ENCODE measurements at places on chromosomes 6 and 20. TPM values are rescaled to one million over a fixed set of nuclear protein-coding genes. Genes with fewer than 3 reads are reported as not detected.

EYA2 gene
- total RNA-seq = not detected

SYTL3 gene
- 163 TPM for total RNA-seq

OGFRL1 gene
- total RNA-seq = 4.0 TPM

RAET1L gene
- total RNA-seq = not detected

DNA sequence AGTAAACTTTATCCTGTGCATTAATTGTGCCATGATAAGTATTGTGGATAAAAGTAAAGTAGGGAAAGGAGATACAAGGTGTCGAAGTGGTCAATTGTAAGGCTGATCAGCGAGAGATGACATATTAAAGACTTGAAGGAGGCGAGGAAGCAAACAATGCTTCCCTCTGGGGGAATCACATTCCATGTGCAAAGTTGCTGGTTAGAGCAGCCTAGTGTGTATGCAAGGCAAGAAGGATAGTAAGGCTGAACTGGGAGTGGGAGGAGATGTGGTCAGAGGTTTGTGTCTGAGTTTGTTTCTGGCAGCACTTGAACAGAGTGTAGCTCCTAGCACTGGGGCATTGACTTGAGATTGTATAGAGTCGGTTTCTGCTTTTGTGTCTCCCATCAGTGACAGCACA lies 122.9 kb downstream of the SLC35F1 start:
- no peak for DNase-seq
- peaks cover 9% of the 10 kb centered on the region for H3K27me3 ChIP-seq
- H3K36me3 ChIP-seq = no peaks in the 10 kb centered on the region
- H3K4me1 ChIP-seq = no peaks in the 10 kb centered on the region

- no peak overlapping the region for H3K27ac ChIP-seq
- peaks cover 12% of the 10 kb centered on the region for H3K4me1 ChIP-seq
- DNase-seq = no peak
- H3K36me3 ChIP-seq = no peaks in the 10 kb centered on the region
Measured at GRCh38 chr6:72954716-72955115, 270.6 kb downstream of the KHDC1L start.

- no peak overlapping the region for H3K4me3 ChIP-seq
- no peak overlapping the region for H3K27ac ChIP-seq
- H3K36me3 ChIP-seq = no peaks in the 10 kb centered on the region
- H3K4me1 ChIP-seq = peaks cover 14% of the 10 kb centered on the region
- DNase-seq = no peak
- H3K27me3 ChIP-seq = peaks cover 35% of the 10 kb centered on the region
Measured at GRCh38 chr6:112252571-112253497, 1.5 kb downstream of the LAMA4 start.

GRCh38 chr6:129472239-129472638 lies 237.7 kb downstream of the ARHGAP18 start:
- H3K27me3 ChIP-seq = no peaks in the 10 kb centered on the region
- H3K4me1 ChIP-seq = peaks cover 7% of the 10 kb centered on the region
- H3K36me3 ChIP-seq = no peaks in the 10 kb centered on the region
- H3K27ac ChIP-seq = no peak overlapping the region

DNA sequence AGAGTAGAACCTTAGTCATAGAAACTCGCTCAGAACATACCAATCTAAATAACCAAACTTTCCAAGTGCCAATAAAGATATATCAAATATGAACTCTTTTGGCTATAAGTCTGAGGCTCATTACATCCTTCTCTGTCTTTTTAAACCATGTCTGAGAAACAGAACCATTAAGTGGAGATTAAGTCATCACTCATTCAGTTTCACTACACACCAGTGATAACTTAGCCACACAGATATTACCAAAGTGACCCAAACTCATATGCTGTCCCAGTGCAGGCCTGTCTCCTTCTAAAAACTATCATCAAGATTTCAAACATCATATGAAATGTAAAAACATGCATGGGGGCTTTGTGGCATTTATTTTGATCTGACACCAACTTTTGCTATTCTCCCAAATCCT lies 12.0 kb downstream of the GCLC start:
- H3K27me3 ChIP-seq = no peaks in the 10 kb centered on the region
- H3K36me3 ChIP-seq = no peaks in the 10 kb centered on the region
- DNase-seq = no peak
- H3K4me1 ChIP-seq = peaks cover 42% of the 10 kb centered on the region

DNA sequence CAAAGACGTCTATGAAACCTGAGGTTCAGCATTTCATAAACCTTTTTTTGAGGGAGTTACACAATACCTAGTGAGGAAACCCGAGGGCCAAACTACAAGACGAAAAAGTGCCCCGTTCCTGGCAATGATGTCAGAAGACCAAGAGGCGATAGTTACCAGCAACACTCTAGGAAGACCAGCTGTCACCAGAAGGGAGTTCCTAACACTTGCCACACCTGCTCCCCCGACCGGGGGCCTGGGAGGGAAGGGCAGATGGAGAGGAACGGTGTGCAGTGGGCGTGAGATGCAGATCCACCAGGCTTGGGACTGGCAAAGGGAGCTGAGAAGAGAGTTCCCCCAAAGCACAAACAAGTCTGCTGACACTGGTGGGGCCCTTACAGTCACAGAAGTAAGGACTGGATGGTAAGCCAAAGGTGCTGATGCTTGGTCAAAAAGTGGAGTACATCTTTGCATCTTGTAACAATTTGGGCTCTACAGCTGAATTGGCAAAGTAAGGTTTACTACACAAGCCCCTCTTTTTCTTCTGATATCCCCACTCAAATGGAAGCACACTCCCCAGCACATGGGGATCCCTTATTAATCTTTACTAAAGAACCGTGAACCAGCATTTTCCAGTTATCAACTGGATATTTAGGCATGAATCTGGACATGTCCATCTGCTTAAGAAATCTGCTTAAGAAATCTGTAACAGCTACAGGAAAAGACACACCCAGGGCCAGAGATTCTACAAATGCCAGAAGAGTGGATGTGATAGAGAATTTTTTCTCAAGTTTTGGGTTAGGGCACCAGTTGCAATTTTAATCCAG lies 38.5 kb downstream of the PANK2 start:
- H3K27me3 ChIP-seq = no peaks in the 10 kb centered on the region
- no peak for DNase-seq
- peaks cover 49% of the 10 kb centered on the region for H3K4me1 ChIP-seq
- peak overlapping the region; percentile 44 for H3K27ac ChIP-seq
- peaks cover 35% of the 10 kb centered on the region for H3K36me3 ChIP-seq
- H3K4me3 ChIP-seq = no peak overlapping the region

- no peaks in the 10 kb centered on the region for H3K27me3 ChIP-seq
- no peak overlapping the region for H3K27ac ChIP-seq
- H3K36me3 ChIP-seq = peaks cover 13% of the 10 kb centered on the region
- no peak for DNase-seq
- no peak overlapping the region for H3K4me3 ChIP-seq
Measured at GRCh38 chr6:7202950-7203349, 95.2 kb downstream of the RREB1 start.

DNA sequence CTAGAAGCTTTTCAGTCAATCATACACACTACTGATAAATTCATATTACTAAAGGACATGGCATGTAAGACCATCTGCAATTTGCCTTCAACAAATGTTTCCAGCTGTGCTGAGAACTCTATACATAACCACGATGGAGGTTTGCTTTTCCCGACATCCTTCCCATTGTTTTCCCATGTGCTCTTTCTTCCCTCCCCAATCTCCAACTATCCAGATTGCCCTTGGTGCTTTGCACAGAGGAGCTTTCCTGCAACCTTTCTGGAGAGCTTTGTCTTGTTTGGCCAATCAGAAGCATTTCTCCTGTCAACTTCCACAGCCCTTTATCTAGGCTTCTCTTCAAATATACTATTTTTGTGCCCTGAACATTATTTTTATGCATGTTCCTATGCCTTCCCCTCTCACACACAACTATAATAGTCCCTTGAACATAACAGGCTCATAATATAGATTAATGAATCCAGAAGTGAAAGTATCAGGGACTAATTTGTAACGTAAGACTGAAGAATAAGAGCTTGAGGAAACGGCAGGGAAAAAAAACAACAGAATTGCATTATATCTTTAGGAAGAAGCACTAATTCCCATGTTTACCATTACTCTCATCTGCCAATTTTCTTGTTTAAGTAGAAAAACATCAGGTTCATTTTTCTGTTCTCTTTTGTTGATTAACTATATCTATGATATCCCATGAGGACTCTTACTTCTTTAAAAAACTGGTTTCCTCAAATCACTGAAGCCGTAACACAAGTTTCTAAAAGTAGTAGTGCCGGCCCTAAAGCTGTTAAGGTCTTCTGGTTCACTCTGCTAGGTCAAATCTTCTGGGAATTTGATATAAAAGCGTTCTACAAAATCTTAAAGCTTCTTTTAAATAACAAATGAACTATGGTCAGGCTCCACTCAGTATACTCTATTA lies 20.1 kb downstream of the SMLR1 start:
- H3K4me3 ChIP-seq = no peak overlapping the region
- no peak for DNase-seq
- no peak overlapping the region for H3K27ac ChIP-seq
- H3K4me1 ChIP-seq = peaks cover 3% of the 10 kb centered on the region
- no peaks in the 10 kb centered on the region for H3K36me3 ChIP-seq

DNA sequence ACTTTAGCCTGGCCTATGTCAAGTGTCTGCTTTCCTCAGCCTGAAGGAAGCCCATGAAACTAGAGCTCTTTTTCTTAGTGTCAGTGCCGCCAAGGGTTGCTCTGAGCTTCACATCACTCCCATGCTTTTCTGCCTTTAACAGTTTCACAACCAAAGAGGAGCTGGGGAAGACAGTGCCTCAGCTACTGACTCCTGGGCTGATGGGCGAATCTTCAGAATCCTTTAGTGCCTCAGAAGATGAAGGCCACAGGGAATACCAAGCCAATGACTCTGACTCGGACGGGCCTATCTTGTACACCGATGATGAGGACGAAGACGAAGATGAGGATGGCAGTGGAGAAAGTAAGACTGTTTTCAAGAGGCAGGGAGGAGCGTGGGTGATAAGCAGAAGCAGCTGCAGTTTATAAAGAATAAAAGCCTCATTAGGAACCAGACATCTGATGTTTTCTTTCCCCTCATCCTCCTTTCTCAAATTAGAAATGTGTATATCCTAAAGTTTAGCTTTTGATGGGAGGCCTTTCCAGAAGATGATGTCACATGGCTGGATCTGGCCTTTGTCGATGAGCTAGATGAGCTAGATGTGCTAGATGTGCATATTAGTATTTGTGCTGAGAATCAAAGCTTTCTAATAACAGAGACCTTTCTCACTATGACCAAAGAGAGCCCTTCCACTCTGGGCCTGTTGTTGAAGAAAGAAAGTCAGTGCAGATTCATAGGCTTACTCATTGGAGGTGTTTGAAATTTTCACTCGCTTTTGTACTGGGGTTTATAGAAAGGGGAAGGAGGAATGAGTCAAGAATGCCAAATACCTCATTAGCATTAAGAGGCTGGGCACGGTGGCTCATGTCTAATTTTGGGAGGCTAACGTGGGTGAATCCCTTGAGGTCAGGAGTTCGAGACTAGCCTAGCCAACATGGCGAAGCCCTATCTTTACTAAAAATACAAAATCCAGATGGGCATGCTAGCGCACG lies 70.7 kb upstream of the LTV1 start:
- peaks cover 3% of the 10 kb centered on the region for H3K4me1 ChIP-seq
- H3K36me3 ChIP-seq = peaks cover 16% of the 10 kb centered on the region
- peak overlapping the region; percentile 44 for H3K27ac ChIP-seq
- H3K4me3 ChIP-seq = no peak overlapping the region
- no peaks in the 10 kb centered on the region for H3K27me3 ChIP-seq
- no peak for DNase-seq

DNA sequence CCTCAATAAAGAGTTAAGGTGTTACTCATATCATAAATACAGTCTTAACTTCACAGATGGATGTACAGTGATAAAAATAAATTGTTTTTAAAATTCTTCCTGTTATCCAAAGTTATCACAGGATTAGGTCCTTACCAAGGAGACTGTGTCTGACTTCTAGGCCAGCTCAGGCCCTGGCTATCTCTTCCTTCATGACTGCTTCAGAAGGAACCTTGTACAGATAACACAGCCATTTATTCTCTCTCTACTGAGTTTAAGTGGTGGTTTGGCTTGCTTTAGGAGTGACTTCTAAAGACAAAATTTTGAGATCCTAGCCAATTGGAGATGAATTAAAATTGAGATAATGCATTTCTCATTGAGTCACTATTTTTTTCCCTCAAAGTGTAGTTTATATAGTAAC lies 40.8 kb upstream of the RNF182 start:
- H3K4me1 ChIP-seq = no peaks in the 10 kb centered on the region
- H3K27me3 ChIP-seq = peaks cover 5% of the 10 kb centered on the region
- no peak overlapping the region for H3K4me3 ChIP-seq
- H3K36me3 ChIP-seq = no peaks in the 10 kb centered on the region
- DNase-seq = no peak
- H3K27ac ChIP-seq = no peak overlapping the region

- H3K4me3 ChIP-seq = peak overlapping the region; percentile 95
- no peaks in the 10 kb centered on the region for H3K27me3 ChIP-seq
- peaks cover 7% of the 10 kb centered on the region for H3K36me3 ChIP-seq
- DNase-seq = no peak
- H3K4me1 ChIP-seq = peaks cover 58% of the 10 kb centered on the region
- peak overlapping the region; percentile 88 for H3K27ac ChIP-seq
Measured at GRCh38 chr6:70668499-70668812, 773 bp downstream of the SMAP1 start.

DNA sequence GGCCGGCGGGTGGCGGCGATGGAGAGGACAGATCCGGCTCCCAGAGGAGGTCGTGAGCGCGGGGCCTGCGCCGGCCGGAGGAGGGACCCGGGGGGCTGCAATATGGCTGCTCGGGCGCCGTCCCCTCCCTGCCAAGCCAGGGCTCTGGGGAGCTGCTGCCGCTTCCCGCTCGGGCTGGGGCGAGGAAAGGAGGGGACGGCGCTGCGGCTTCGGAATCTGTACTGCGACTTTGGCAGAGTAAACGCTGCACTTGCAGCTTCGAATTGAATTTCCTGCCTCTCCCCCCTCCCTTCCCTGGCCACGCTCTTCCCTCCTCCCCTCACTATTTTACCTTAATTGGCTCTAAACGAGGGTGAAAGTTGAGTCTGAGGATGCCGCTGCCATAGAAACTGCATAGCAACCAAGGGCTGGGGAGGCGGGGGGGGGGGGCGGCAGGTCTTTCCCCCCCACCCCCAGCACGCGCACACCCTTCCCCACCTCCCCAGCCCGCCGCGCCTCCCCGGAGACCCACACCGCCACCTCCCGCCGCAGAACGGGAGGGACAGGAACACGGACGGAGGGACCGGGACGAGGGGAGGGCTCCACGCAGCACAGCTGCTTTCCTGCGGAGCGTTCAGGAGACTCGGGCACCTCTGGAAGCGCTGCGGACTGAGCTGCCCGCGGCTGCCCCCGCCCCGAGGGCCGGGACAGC lies 93.9 kb downstream of the RNASET2 start:
- H3K36me3 ChIP-seq = no peaks in the 10 kb centered on the region
- DNase-seq = peak; percentile 57
- H3K27ac ChIP-seq = no peak overlapping the region
- peaks cover 8% of the 10 kb centered on the region for H3K27me3 ChIP-seq

All from activated CD4-positive, alpha-beta T cell treated with anti-CD3 and anti-CD28 coated beads for 36 hours (primary cell).